Motor neuron (in vitro differentiated cells): ENCODE measurements at places on chromosomes 4 and X. TPM values are rescaled to one million over a fixed set of nuclear protein-coding genes. Genes with fewer than 3 reads are reported as not detected.

TLR2 gene
- total RNA-seq = 0.30 and 0.36 TPM in 2 replicates

GAGE2A gene
- not detected in 2 replicates for total RNA-seq

DCAF12L2 gene
- 2.1 and 2.5 TPM in 2 replicates for total RNA-seq

OPN1MW3 gene
- 0.28 and 0.30 TPM in 2 replicates for total RNA-seq

TMEM156 gene
- total RNA-seq = 0.36 TPM in 1 of 2 replicates, not detected in the other

EXOC1L gene
- total RNA-seq = not detected in 2 replicates

UPF3B gene
- 17.5 and 18.9 TPM in 2 replicates for total RNA-seq

NPNT gene
- 0.53 and 0.76 TPM in 2 replicates for total RNA-seq

WDR17 gene
- 8.5 and 8.7 TPM in 2 replicates for total RNA-seq

KIT gene
- total RNA-seq = 8.7 and 11.5 TPM in 2 replicates

SULT1E1 gene
- total RNA-seq = not detected in 2 replicates

NPY2R gene
- 0.10 TPM in 1 of 2 replicates, not detected in the other for total RNA-seq

CT45A10 gene
- not detected in 2 replicates for total RNA-seq

PIR gene
- total RNA-seq = 10.4 and 11.3 TPM in 2 replicates

CITED1 gene
- 1.8 and 5.8 TPM in 2 replicates for total RNA-seq

INPP4B gene
- 4.4 and 5.5 TPM in 2 replicates for total RNA-seq

SMR3B gene
- 2.5 TPM in 1 of 2 replicates, not detected in the other for total RNA-seq
